HepG2 (cell line): ENCODE measurements at places on chromosomes 5 and 9. TPM values are rescaled to one million over a fixed set of nuclear protein-coding genes. Genes with fewer than 3 reads are reported as not detected.

DNA sequence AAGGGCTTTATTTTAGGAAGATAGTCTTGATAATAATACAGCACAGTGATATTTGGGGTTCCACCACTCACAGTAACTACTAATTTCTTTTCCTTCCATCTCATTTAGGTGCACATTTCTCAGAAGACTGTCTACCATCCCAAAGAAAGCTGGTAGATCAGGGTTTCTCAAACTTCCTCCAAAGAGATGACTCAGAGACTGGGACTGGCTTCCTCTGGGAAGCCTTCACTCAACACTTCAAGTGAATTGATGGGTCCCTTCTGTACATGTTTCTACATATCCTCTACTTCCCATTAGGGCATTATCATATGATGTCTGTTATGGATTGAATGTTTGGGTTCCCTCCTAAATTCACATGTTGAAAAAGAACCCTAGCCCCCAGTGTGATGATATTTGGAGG, 138.5 kb downstream of the SPOCK1 start:
- no peak for DNase-seq
- no peaks in the 10 kb centered on the region for H3K36me3 ChIP-seq
- H3K27me3 ChIP-seq = no peaks in the 10 kb centered on the region

DNA sequence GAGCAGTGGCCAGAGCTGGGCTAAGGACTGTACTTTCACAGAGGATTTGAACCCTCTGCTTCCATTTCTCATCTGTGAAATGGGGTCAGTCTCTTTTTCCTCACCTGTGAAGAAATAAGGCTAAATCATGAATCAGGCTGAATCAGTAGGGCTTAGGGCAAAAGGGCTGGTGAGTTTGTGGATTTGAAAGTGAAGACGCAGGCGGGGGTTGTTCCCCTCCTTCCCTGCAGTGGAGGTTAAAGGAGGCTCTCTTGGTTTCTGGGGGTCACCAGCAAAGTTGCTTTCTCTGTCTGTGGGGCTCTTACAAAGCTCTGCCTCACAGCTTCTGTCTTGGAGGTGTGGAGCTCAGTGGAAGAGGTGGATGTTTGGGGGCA, 17.6 kb upstream of the NDST1 start:
- DNase-seq = no peak
- no peak overlapping the region for H3K4me3 ChIP-seq
- H3K36me3 ChIP-seq = peaks cover 38% of the 10 kb centered on the region; the same call in 2 of the 3 replicates
- no peak overlapping the region for H3K27ac ChIP-seq
- no peaks in the 10 kb centered on the region; the same call in 2 of the 3 replicates for H3K27me3 ChIP-seq
- peaks cover 59% of the 10 kb centered on the region for H3K4me1 ChIP-seq

DNA sequence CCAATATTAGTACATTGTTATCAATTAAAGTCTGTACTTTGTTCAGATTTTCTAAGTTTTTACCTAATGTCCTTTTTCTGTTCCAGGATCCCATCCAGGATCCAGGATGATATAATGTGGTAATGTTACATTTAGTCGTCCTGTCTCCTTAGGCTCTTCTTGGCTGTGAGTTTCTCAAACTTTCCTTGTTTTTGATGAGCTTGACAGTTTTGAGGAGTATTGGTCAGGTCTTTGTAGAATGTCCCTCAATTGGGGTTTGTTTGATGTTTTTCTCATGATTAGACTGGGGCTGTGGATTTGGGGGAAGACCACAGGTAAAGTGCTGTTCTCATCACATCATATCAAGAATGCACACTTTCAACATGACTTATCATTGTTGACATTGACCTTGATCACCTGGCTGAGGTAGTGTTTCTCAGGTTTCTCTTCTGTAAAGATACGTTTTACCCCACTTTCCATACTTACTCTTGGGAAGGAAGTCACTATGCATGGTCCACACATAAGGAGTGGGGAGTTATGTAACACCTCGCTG, 9.6 kb downstream of the NDFIP1 start:
- H3K4me3 ChIP-seq = no peak overlapping the region
- no peaks in the 10 kb centered on the region for H3K4me1 ChIP-seq
- H3K27me3 ChIP-seq = no peaks in the 10 kb centered on the region; the same call in 1 of the 2 replicates

PCDHA3 gene
- not detected in 2 replicates for total RNA-seq

CNTNAP3B gene
- total RNA-seq = 1.2 and 3.8 TPM in 2 replicates

DOCK2 gene
- total RNA-seq = not detected in 2 replicates

SLC46A2 gene
- not detected in 2 replicates for total RNA-seq

MUSK gene
- not detected in 2 replicates for total RNA-seq
